ENCODE measurements at places on chromosomes 1 and 21.
A peak's percentile ranks its signal among the peaks of the same experiment; 100 is the strongest.

DNA sequence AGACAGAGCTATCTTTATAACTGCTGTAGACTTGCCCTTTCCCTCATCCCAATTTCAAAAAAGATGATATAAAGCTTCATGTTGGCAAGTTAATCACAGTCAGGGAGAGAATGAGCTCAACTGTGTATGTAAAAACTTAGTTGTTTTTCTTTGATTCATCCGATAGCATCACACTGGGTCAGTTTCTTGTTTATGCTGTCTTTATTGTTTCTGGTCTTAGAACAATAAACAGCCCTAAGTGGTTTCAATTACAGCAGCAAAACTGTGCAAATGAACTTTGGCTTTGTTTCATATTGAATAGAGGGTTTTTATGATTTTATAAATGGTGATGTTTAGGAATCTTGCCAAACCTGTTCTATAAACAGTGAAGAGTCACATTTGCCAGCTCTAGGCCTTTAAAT is 423.8 kb upstream of the CXADR start:
- no peak for DNase-seq

- peak; percentile 25 for DNase-seq
These were observed at the start of gene FNBP1L for GRCh38 chr1:93447481-93448291. Gene FNBP1L (plus strand): TSS chr1:93448118. CDS start chr1:93448282, 164 bp downstream.

- DNase-seq, result no peak
These were observed 29.5 kb downstream of the VAMP4 start for GRCh38 chr1:171712341-171712740.

GRCh38 chr1:169161496-169162194 is 55.2 kb downstream of the ATP1B1 start:
- no peak for DNase-seq

- DNase-seq, result no peak
These were observed 18.3 kb upstream of the NPPB start for GRCh38 chr1:11877074-11877473.

GRCh38 chr1:216710055-216710454 is 13.2 kb downstream of the ESRRG start:
- DNase-seq, result no peak

- DNase-seq, result no peak
These were observed 90.5 kb downstream of the SPATA17 start for GRCh38 chr1:217721692-217722091.

- no peak for DNase-seq
These were observed 577.4 kb downstream of the PTBP2 start for GRCh38 chr1:97298966-97299365.

- DNase-seq, result no peak
These were observed 60.6 kb upstream of the ASPM start for GRCh38 chr1:197207081-197207480.

- no peak for DNase-seq
These were observed 65.9 kb upstream of the DNAJC6 start for GRCh38 chr1:65243491-65243890.

- DNase-seq, result no peak
These were observed 271.8 kb downstream of the RRAGC start for GRCh38 chr1:38587766-38588165.

GRCh38 chr1:213393860-213394259 is 342.8 kb downstream of the RPS6KC1 start:
- DNase-seq, result no peak

DNA sequence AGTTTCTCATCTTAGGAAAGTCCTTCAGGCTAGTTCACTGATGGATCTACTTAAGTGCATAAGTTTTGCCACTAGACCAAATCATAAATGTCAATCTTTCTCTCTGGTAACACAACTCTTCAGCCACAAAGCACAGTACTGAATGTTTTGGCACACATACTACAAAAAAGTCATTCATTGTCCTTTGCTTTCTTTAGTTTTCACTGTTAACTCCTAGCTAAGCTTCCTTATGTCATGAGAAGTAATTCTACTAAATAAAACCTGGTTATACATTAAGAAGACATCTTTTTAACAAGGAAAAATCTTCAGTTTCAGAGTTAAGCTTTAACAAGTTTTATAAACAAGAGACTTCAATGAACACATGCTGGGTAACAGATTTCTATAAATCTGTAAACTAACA is 379.2 kb upstream of the NFIA start:
- no peak for DNase-seq

GRCh38 chr1:52691821-52692220 is 6.3 kb downstream of the COA7 start:
- no peak for DNase-seq
